ENCODE measurements at places on chromosomes 16 and 17. TPM values are rescaled to one million over a fixed set of nuclear protein-coding genes. Genes with fewer than 3 reads are reported as not detected.

DNA sequence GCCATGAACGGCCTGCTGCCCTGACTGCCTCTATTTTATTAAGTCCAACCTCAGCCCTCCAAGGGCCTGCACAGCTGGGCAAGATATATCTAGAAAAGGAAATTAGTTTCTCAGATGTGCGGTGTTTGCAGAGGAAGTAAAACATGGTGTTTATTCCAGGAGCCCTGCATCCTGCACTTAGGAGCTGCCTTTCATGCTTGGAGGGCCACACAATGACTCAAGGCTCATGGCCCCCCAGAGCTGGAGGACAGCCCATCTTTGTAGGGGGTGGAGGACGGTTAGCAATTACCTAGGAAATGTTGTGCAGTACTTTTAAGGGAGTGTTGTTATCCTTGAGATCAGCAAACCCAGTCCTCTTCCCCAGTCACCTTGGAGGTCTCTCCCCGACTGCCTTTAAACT, 80.5 kb downstream of the COPRS start:
- no peaks in the 10 kb centered on the region for H3K36me3 ChIP-seq
- no peaks in the 10 kb centered on the region for H3K27me3 ChIP-seq
- no peak overlapping the region for H3K27ac ChIP-seq
- no peaks in the 10 kb centered on the region for H3K4me1 ChIP-seq

GRCh38 chr16:23987443-23987842, 151.7 kb downstream of the PRKCB start:
- H3K27ac ChIP-seq = no peak overlapping the region
- H3K4me1 ChIP-seq = no peaks in the 10 kb centered on the region
- DNase-seq = no peak
- no peaks in the 10 kb centered on the region for H3K36me3 ChIP-seq

DNA sequence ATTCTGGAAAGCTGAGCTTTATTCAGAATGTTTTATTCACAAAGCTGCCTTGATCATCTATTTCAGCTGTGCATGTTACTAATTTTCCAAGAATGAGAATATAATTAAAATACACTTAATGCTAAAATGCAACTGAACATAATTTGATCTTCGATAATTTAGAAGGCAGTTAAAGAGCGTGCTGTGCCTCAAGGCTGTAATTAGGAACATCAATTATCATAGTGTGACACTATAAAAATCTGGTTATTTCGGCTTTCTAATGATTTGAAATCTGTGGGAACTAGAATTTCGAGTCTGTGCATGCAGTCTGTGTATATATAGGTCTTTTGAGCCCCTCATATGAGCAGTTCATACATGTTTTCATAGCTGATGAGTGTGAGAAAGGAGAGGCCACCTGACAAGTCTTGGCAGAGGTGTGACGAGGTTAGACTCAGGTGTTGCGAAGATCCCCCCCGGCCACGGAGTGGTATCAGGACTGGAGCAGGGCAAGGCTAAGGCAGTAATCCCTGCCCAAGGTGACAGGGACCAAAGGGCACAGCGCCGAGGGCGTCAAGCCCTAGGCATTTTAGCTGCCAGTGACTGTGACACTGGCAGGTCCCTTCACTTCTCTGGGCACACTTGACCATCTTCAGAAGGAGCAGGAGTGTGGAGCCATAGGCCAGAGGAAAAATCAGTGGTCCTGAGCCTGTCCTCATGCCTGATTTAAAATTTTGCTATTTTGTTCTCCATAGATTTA, 328.5 kb downstream of the SNX29 start:
- H3K27ac ChIP-seq = no peak overlapping the region
- DNase-seq = no peak
- no peaks in the 10 kb centered on the region for H3K27me3 ChIP-seq
- H3K4me3 ChIP-seq = no peak overlapping the region
- no peaks in the 10 kb centered on the region for H3K4me1 ChIP-seq
- H3K36me3 ChIP-seq = no peaks in the 10 kb centered on the region

TP53TG3D gene
- not detected for total RNA-seq

- H3K4me1 ChIP-seq = no peaks in the 10 kb centered on the region
- H3K4me3 ChIP-seq = no peak overlapping the region
- no peak for DNase-seq
- no peak overlapping the region for H3K27ac ChIP-seq
- no peaks in the 10 kb centered on the region for H3K27me3 ChIP-seq
Measured at GRCh38 chr17:33436321-33436720, 143.2 kb upstream of the ASIC2 start.

ESRP2 gene
- not detected for total RNA-seq

SLFN12L gene
- total RNA-seq = not detected

GRCh38 chr16:68478526-68479250, 30.4 kb upstream of the SMPD3 start:
- no peaks in the 10 kb centered on the region for H3K36me3 ChIP-seq
- no peak for DNase-seq
- H3K27me3 ChIP-seq = no peaks in the 10 kb centered on the region
- H3K4me1 ChIP-seq = no peaks in the 10 kb centered on the region

DNA sequence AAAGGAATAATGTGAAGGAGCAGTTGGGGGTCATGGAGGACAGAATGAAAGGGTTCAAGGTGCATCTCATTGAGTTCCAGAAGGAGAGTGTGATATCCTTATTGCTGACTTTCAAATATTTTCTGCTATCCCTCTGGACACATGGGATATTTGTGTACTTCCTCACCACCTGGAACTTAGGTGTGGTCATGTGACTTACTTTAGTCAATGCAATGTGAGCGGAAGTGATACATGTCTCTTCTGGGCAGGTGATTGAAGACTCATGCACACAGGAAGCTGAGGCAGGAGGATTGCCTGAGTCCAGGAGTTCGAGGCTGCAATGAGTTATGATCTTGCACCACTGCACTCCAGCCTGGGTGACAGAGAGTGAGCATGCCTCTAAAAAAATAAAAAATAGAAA, 36.7 kb upstream of the TANC2 start:
- H3K27me3 ChIP-seq = no peaks in the 10 kb centered on the region
- H3K36me3 ChIP-seq = no peaks in the 10 kb centered on the region
- H3K4me3 ChIP-seq = no peak overlapping the region
- H3K4me1 ChIP-seq = no peaks in the 10 kb centered on the region
- DNase-seq = no peak

NCBP3 gene
- total RNA-seq = 3.9 TPM

DNA sequence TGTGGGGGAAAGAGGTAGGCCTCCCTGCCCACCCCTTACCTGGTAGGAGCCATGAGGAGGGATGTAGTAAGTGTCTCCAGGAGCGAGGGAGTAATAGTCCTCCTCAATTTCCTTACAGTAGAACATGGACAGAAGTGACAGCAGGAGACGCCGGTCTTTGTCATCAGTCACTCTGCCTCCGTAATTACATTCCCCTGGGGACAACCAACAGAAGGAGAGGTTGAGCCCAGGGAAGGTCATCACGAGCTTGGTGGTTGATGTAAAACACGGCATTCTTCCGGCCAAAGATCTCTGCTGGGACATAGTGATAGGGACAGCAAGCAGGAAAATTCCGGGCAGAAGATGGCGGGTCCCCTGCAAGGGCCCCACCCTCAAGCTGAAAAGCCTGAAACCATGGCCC, 47.9 kb downstream of the LYRM1 start:
- H3K4me1 ChIP-seq = no peaks in the 10 kb centered on the region
- H3K27me3 ChIP-seq = no peaks in the 10 kb centered on the region
- H3K27ac ChIP-seq = no peak overlapping the region
- no peak overlapping the region for H3K4me3 ChIP-seq
- no peak for DNase-seq

GRCh38 chr16:31085873-31086628, 2.7 kb downstream of the PRSS53 start:
- no peak overlapping the region for H3K27ac ChIP-seq
- DNase-seq = no peak
- H3K4me1 ChIP-seq = no peaks in the 10 kb centered on the region
- H3K27me3 ChIP-seq = no peaks in the 10 kb centered on the region

- no peak for DNase-seq
- no peaks in the 10 kb centered on the region for H3K27me3 ChIP-seq
- no peak overlapping the region for H3K4me3 ChIP-seq
- H3K27ac ChIP-seq = peak overlapping the region; percentile 64
Measured at GRCh38 chr17:18156976-18157280, 26.7 kb upstream of the ALKBH5 start.

GRCh38 chr16:73405851-73406250, 357.9 kb upstream of the ZFHX3 start:
- no peak for DNase-seq
- no peak overlapping the region for H3K4me3 ChIP-seq
- no peaks in the 10 kb centered on the region for H3K36me3 ChIP-seq
- no peak overlapping the region for H3K27ac ChIP-seq

GRCh38 chr17:82638183-82638773, 10.0 kb downstream of the WDR45B start:
- H3K4me3 ChIP-seq = no peak overlapping the region
- peaks cover 55% of the 10 kb centered on the region for H3K36me3 ChIP-seq
- H3K27me3 ChIP-seq = no peaks in the 10 kb centered on the region
- no peak overlapping the region for H3K27ac ChIP-seq

DNA sequence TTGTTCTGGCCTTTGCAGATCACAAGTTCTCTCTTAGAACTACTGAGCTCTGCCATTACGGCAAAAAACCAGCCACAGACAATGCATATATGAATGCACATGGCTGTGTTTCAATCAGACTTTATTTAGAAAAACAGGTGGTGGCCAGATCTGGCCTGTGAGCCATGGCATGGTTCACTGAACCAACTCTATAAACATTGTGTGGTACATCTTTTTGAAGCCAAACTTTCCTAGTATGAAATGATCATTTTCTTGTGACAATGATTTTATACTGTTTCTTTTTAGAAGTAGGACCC, 65.9 kb upstream of the AMZ2 start:
- H3K36me3 ChIP-seq = no peaks in the 10 kb centered on the region
- H3K4me3 ChIP-seq = no peak overlapping the region
- no peak for DNase-seq
- no peaks in the 10 kb centered on the region for H3K4me1 ChIP-seq

All from ascending aorta (tissue), 2 donors.